Stimulated activated CD8-positive, alpha-beta memory T cell treated with anti-CD3 and anti-CD28 coated beads, Interleukin-15, amount 100 ng/mL, for 4 hours (primary cell): ENCODE measurements at places on chromosomes 16 and 17.
A peak's percentile ranks its signal among the peaks of the same experiment; 100 is the strongest.

- no peak for DNase-seq
Measured at GRCh38 chr16:54080524-54081008, 206.0 kb downstream of the IRX3 start.

DNA sequence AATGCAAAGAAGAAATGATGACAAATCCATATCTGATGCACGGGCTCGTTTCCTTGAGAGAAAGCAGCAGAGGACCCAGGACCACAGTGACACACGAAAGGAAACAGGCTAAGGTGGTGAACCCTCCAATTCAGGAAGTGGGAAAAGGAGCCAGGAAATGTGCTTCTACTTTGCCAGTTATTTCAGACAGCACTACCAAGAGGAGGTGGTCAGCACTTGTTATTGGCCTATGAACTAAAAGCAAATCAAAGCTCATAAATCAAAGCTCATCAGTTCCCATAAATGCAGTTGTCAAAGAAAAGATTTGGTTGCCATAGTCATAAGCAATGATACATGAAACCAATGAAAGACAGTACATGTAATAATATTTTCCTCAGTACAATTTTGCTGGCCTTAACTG lies 12.6 kb upstream of the CLTC start:
- DNase-seq = no peak

DNA sequence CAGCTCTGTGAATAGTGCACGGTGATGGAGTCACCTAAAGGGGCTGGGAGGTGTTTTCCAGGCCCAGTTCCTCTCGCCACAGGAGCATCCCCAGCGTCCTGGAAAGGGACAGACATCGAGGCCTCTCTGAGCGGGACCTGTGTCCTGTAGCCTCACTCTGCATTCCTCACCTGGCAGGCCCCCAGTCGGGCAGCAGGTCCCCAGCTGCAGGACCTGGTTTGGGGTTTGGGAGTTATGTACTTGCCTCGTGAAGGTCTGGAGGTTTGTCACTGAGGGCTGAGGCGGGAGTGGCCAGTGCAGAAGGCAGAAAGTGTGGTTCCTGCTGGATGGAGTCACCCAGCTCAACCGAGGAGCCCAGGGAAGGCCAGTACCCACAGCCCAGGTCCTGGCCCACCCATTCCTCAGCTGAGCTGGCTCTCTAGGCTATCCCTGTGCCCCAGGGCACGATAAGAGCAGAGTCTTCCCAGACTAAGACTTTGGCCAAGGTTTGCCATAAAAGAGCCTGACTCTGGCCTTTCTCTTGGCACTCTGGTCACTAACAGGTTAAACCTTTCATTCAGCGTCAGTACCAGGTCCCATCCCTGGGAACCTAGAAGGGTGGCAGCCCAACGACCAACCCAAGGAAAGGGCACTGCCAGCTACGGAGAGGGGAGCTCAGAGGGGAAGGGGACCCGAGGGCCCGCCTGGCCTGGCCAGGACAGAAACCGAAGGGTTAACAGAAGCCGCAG lies 24.4 kb downstream of the TBX4 start:
- DNase-seq = no peak

DNA sequence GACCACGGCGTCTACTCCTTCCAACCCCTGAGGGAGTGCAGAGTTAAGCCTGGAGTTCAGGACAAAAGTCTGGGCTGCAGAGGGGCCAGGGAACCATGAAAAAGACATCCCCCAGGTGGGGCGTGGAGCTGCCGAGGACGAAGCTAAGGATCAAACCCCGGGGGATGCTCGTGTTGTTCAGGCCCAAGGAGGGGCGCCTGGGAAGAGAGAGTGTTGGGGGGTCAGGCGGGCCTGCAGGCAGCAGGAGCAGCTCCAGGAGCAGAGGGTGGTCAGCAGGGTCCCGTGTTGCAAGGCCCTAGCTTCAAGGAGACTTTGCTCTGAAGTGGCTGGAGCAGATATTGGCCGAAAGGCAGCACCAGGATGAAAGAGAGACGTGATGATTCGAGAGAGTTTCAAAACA lies 26.7 kb downstream of the NECAB2 start:
- no peak for DNase-seq

- DNase-seq = no peak
Measured at GRCh38 chr17:41835214-41835799, 725 bp downstream of the NT5C3B start.

- DNase-seq = peak; percentile 3
Measured at GRCh38 chr17:58755577-58756245, at the start of gene PPM1E. Gene PPM1E (plus strand): TSS chr17:58755854.

DNA sequence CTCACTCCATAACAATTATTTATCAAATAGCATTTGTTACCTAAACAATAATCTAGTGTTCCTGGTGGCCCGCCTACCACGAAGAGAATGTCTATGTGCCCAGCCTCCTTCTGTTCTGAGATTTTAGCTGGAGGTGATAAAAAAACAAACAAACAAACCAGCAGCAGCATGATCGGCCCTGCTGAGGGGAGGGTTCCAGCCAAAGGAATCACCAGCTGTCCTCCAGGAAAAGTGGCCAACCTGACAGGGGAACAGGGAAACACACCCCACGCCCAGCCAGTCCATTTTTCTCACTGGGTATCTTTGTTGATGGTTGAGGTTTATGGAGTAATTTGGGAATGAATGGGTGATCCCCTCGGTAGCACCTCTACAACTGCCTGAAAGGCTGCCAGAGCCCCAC lies 203.0 kb upstream of the DYNLRB2 start:
- no peak for DNase-seq
